ENCODE measurements at places on chromosomes 7 and 10.

DNA sequence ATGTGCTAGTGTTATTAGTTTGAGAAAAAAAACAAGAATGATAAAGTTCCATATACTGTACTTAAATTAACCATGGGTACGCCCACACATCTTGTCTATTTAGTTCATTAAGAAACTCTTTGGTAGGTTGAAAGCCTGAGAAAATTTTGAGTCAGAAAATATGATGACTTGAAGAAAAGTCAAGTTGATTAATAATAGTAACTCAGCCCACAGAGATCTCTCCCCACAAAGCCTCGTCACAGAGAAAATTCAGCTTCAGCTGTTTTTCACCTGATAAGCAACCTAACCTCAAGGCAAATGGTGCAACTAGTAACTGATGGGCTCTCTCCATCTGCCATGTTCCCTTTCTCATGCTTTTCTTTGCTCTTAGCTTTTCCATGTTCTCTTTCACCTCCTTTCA lies 1021.6 kb downstream of the GATA3 start:
- DNase-seq, result no peak

DNA sequence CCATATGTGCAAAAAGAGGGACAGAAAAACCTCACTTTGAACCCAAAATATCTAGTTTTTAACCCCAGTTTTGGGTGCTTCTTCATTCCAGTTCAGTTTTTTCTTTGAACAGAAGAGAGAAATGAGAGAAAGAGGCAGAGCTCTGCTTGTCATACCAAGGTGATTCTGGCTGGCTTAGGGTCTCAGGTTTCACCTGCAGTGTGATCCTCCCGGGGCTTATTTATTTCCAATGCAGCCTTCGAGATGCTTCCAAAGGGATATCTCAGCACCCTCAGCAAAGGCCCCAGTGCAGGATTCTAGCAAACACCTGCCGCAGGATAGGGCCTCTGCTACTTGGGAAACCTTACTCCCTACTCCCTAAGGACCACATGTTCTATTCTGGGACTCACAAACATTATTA lies 131.3 kb downstream of the WDR11 start:
- DNase-seq, result no peak

GRCh38 chr7:23863209-23863787 lies 153.3 kb downstream of the STK31 start:
- DNase-seq, result peak; percentile 18

DNA sequence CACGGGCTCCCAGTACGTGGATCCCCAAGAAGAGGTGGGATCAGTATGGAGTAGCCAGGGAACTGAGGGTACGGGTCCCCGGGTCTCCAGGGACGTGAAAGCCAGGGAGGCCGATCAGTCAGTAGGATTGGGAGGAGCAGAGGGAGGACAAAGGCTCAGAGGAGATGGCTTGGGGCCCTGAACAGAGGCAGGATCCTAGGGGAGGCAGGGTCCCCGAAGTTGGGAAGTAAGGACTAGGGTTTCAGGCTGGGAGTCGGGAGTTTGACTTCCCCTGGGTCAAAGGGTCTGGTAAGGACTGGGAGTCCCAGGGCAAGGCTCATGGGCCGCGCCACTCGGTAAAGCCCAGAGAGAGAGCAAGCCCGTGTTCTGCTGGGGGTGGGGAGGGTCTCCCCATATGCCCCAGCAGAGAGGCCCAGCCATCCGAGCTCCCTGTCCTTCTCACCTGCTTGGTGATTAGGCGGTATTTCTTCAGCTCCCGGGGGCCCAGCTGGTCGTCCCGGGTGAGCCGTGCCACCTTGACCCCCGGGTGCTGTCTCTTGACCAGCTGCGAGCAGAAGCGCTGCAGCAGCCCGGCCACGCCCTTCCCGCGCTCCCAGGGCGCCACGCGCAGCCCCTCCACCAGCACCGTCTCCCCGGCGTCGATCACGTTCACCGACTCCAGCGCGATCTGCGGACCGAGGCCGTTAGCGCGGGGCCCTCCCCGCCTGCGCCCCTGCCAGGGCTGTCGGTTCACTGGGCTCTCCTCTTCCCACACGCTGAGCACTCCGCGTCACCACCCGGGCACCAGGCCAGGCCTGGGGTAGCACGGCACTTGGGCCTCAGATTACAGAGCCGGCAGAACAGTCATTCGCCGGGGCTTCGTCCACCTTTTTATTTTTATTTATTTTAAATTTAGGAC lies 7.0 kb downstream of the NAT16 start:
- DNase-seq, result peak; percentile 65

DNA sequence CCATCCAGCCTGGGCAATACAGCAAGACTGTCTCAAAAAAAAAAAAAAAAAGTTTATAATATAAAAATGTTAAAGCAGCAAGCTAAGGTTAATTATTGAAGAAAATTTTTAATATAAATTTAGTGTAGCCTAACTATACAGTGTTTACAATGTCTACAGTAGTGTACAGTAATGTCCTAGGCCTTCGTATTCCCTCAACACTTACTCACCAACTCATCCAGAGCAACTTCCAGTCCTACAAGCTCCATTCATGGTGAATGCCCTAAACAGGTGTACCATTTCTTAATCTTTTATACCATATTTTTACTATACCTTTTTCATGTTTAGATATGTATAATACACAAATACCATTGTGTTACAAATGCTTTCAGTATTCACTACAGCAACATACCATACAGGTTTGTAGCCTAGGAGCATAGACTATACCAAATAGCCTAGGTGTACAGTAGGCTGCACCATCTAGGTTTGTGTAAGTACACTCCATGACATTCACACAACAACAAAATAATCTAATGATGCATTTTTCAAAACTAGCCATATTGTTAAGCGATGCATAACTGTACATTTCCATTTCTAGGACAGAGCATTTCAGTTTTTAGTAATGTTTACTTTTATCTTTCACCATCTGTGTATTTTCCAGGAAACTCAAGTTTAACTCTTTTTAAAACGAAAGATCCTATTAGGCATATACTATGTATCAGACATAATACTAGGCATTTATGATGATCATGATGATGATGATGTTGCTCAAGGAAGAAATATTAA lies 43.3 kb downstream of the CNOT4 start:
- DNase-seq, result no peak

DNA sequence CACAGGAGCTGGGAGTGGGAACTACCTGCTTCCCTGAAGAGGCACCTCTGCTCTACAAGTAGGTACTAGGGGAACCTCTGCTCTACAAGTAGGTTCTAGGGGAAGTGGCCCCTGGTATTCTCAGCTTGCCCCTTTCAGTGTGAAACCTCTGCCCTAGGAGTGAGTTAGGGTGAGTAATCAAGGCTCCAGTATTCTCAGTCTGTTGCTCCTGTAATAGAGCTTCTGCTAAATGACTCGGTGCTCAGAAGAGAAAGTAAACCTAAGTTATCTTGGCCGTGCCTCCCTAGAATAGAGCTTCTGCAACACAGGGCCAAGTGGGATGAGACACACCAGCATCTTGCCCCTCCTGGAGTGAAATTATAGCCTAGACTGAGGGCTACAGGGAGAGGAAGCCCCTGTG lies 13.4 kb upstream of the RASSF4 start:
- DNase-seq, result no peak

- DNase-seq, result no peak
Measured at GRCh38 chr10:21702633-21703111, 168.6 kb downstream of the MLLT10 start.

DNA sequence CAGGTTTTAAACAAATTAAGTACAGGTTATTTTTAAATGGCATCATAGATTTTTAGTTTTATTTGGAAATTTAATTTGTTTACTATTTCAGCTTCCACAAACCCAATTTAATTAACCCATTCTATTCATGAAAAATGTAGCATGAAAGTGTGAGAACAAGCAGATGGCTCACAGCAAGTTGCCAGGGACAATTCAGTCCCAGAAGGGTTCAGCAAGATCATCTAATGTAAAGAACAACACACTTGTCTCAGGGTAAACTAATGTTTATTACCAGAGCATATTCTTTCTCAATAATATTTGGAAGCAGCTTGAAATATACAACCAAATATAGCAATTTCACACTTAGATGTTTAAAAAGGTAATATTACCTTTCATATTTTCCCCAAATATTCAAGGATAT lies 166.9 kb upstream of the SLC13A1 start:
- no peak for DNase-seq

DNA sequence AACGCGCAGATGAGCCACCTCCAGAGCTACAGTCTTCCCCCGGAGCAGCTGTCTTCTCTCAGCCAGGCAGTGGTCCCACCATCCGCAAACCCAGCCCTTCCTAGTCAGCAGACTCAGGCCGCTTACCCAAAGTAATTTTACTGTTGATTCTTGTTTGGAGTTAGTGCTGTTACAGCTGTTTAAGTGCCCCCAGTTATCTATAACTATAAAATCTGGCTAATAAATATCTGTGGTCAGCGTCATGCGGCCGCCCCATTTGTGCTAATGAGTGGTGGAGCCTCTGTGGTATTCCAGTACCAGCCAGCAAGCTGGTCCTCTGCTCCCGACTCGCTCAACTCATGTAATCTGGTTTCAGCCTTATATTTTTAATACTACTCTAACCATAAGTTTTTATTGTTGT lies 43.2 kb upstream of the TMEM236 start:
- no peak for DNase-seq

Measured in stromal cell of bone marrow (primary cell).